ENCODE measurements at places on chromosomes 6 and 20.

- no peak for DNase-seq
These were observed 143.9 kb upstream of the INSM1 start for GRCh38 chr20:20223981-20224380.

DNA sequence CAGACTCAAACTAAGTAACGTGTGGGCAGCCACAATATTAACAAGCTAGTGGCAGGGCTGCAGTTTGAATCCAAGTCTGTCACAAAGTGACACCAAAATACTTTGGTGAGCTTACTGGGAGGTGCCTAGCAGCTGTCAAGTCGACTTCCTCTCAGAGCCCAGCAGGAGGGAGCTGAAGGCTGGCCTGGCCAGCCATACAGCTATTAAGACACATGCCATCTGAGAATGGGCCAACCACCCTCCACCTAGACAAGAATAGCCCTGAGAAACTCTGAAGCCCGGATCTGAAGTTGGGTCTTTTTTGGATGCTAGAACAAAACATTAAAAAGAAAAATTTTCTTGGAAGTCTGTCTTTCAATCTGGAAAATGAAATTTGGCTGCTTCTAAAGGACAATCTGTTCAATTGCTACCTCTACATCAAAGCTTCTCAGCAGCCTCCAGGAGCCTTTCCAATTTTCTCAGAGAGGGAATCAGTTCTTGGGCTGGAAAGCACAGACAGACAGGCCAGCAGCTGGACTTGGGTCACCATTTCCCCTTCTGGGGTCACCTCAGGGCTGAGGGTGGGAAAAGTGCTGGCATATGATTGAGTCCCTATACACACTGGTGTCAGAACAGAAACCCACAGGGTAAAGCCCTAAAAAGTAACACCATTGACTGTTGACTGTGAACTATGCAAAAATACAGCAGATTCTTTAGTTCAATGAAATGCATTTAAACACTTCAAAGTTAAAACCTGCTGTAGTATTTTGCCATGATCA, 42.9 kb downstream of the UQCC1 start:
- DNase-seq: no peak

- DNase-seq: no peak
These were observed 21.6 kb upstream of the TULP4 start for GRCh38 chr6:158290659-158291058.

DNA sequence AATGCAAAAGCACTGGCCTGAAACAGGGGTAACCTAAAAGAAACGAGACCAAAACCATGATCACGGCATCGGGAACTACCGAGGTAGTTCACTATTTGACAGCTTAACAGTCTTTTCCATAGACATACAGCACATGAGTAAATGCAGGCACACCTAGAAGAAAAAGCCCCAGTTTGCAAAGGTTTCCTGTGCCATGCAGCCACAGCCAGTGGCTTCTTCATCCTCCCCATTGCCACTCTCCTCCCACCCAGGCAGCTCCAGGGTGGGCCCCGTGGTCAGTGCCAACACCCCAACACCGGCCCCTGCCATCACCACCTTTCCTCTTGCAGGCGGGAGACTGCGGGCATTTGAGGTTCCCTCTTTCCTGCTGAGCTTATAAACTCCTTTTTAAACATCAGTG, 115.4 kb downstream of the SLC23A2 start:
- no peak for DNase-seq

DNA sequence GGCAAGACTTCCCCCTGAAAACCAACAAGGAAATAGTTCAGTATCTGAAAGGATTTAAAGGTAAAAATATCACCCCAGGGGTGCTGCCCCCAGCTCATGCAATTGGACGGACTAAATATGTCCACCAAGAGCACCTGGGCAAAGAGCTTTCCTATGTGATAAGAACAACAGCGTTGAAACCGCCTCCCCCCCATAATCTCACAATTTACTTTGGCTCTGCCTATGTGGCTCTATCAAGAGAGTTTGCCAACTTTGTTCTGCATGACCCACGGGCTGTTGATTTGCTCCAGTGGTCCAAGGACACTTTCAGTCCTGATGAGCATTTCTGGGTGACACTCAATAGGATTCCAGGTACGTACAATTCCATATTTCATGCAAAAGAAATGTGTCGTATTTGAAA, 35.8 kb downstream of the GCNT2 start:
- DNase-seq: no peak

DNA sequence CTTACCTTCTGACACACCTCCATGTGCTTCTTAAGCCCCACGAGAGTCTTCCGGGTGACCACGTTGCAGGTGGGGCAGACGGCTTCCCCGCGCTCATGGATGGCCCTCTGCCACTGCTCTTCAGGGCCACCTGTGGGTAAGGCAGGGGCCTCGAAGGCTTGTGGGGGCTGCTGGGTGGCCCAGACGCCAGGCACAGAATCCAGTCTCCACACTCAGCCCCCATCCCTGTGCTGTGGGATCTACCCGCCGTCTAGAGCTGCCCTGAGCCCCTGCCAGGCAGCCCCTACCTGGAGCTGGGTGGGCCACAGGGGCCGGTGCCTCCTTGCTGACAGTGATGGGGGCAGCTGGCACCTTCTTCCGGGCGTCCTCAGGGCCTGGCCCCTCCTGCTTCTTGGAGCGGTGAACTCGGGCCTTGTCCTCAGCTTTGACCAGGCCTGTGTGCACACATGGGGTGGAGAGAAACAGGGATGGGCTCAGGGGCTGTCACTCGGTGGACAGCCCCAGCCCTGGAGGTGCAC, 5.9 kb downstream of the ZNF512B start:
- no peak for DNase-seq

GRCh38 chr6:12602342-12602741, 114.2 kb upstream of the PHACTR1 start:
- DNase-seq: no peak

- DNase-seq: no peak
These were observed 149.8 kb downstream of the GRM4 start for GRCh38 chr6:33996120-33996475.

DNA sequence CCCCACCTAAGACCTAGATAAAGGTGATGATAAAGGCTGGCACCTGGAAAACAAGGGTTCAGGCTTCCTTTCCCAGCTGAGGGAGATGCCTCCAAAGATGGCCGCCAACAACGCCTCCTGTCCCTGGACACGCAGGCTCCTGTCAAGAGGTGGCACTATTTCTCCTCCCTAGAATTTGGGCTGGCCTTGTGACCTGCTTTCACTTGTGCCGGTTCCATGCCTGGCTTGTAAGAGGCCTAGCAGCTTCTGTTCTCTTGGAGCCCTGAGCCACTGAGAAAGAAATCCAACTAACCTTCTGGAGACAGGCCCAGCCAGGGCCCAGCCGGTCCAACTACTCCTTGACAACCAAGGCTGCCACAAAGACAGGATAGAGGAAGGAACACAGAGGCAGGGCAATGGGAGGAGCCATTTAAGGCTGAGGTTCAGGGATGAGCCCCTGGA, 60.2 kb upstream of the RALY start:
- no peak for DNase-seq

- DNase-seq: no peak
These were observed 84.9 kb upstream of the HTR1B start for GRCh38 chr6:77548190-77548589.

DNA sequence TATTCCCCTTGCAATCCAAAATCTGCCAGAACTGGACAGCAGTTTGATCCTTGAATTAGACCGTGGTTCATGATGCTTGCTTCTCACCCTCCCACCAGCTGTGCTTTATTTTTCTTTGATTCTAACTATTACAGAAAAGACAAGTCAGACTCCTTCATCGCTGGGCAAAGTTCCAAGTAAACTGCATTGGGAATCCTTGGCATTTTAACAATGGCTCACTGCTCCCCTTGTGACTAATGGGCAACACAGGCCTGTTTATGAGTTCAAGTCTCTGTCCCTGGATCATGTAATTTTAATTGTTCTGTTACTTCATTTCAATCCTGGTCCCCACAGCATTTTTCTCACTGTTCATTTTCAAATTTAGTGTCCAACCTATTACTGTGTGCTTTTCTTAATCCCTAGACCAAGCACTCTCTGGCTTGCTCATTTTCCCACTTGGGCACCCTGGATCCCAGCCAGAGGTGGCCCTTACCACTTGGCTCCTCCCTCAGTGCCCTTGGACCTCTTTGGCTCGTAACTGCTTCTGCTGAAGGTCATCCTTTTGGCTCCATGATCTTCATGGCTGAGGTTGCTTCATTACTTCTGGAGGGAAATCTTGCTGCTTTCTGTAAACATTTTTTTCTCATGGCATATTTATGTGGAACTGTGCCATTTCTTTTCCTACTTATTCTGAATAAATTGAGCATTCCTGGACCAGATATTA, 32.8 kb downstream of the PSMB9 start:
- no peak for DNase-seq

DNA sequence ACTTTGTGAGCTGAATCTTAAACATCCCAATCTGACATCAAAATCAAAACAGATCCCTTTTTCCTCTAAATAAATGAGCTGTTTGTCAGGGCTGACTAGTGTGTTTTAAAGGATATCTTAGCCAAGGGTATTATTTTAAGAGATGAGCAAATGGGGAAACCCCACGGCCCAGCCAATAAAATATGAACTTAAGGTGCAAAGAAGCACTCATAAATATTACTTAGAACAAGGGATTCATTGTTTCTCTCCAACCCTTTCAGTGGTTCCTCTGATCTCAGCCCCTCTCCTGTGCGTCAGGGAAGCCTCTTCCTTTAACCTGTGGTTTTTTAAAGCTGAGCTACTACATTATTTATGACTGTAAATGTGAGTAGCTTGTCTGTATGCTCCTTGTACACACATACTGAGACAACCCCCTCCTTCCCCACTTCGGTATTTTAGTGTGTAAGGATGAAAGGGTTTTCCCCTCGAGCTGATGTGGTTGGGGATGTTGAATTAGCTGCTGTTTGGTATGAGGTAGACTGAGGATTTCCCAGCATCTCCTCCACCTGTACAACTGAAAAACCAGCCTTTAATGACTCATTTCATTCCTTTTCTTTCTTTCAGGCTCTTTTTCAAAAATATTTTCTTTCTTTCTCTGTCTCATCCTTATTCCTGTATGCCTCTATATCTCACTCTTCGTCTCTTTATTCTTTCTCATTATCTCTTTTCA, 6.5 kb downstream of the BMP5 start:
- DNase-seq: no peak

- no peak for DNase-seq
These were observed 150.2 kb downstream of the PRL start for GRCh38 chr6:22146678-22146930.
